ENCODE measurements at places on chromosomes 2 and 18.

DNA sequence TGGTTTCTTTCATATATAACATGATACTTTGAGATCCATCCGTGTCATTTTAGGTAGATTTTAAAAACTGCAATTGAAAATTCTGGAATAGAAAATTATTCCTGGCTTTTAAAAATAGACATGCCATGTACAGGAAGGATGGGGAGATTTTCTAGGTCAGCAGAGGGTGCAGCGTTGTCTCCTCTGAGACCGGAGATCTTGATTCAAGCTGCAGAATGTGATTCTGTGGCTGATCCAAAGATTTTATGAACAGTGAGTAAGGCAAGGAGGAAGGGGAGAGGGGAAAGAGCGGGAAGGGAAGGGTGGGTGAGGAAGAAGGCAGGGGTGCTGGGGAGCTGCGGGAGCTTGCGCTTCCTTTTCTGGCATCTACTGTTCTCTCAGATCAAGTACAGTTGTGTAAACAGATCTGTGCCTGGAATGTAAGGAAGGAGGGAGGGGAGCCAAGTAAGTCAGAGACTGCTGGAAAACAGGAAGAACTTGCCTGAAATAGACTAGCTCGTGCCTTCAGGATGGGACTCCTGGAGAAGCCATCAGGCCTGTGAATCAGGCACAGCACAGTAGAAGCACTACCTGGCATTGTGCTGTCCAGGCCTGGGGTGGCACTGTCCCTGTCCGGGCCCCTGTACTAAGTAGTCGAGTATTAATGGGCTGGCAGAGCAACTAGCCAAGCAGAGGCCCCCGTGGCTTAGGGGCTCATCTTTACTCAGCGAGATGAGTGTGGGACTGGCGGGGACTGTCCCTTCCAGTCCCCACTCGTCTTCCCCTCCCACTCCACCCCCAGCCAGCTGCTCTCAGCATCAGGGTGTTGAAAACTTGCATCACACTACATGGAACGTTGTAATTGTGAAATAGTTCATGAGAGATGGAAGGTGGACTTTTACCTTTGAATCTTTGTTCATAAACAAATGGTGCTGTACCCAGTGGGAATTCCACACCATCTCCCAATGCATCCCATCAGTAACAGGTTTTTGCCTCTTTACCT, 163.5 kb downstream of the UXS1 start:
- DNase-seq = peak; percentile 46

DNA sequence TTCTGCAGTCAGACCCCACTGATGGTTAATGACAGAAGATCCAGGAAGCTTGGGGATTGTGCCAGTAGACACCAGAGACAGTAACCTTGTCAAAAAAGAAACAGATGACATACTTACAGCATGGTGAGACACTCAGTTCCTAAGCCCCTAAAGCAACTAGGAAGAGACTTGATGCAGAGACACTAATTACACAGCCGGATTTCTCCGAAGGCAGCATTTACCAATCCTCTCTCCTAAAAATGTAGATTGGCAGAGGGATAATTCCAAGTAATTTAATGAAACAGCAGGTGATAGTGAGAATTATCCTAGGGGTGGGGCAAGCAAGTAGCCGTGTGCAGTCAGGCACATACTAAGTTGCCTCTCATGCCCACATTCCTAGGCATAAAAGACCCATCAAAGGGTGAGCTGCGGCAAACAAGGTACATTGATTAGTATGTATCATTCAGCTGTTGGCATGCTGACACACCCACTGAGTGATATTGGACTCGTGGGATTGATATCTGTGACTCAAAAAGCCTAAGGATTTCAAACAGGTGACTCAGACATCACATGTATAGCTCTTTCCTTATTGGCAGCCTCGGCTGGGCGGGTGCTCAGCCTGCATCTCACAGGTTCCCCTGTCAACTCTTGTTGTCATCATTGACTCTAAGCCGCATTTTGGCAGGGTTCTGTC, 296.7 kb upstream of the ATP5MC3 start:
- DNase-seq = no peak

DNA sequence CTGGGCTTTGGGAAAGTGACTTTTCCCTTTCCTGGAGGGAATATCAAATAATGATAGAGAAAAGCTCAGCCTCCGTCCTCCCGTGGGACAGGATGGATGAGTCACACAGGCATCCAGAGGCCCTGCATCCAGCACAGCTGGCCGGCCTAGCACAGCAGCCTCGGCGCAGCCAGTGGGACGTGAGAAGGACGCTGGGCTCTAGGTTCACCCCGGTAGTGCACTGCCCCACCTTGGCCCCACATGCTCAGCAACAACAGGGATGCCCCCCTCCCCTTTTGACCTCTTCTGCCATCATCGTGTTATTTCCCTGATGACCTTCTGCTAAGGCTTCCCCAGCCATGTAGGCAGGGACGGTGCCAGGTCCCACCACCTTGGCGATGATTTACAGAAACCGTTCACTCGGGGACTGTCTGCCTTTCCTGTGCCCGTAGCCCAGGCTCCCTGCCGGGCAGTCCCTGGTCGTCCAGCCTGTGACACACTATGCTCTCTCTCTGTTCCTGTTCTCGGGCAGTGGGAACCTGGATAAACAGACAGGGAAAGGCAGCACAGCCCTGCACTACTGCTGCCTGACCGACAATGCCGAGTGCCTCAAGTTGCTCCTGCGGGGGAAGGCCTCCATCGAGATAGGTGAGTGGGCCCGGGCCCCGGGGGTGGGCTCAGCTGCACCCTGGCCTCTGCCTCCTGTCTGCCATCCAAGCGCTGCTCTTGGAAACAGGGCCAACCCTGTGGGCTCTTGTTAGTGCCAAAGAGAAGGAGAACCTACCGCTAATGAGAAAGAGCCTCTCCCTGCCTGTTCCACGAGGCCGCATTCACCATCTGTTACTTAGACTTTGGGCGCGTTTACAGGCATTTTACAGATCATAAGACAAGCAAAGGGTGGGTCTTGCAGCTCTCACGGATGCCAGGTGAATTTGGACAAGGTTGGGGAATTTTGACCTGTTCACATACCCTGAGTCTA, 44.6 kb downstream of the ITGB1BP1 start:
- DNase-seq = peak; percentile 88

DNA sequence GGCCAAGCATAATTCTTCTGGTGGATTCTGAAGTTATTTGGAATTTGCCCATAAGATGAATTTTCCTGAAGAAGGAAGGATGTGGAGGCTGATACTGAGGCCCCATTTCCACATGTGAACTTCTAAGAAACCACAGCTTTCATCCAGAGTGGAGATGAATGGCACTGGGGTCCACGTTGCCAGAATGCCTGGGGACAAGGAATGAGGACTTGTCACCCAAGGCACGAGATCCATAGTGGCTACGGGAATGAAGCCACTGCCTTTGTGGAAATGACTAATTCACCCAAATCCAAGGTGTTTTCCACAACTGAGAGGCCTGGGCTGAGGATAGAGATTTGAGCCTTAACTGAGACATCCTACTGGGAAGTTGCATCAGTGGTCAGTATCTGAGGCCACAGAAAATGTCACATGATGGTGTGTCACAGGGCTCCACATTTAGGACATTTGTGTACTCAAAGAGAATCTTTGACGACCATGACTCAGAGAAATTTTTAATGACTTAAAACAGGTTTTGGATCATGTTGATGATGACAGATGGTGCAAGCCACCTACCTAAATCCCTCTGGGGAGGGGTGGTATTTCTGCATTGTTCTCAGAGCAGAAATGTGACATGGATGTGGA, 286.1 kb downstream of the SOX11 start:
- no peak for DNase-seq

- no peak for DNase-seq
Measured at GRCh38 chr2:64104933-64105332, 39.3 kb downstream of the PELI1 start.

DNA sequence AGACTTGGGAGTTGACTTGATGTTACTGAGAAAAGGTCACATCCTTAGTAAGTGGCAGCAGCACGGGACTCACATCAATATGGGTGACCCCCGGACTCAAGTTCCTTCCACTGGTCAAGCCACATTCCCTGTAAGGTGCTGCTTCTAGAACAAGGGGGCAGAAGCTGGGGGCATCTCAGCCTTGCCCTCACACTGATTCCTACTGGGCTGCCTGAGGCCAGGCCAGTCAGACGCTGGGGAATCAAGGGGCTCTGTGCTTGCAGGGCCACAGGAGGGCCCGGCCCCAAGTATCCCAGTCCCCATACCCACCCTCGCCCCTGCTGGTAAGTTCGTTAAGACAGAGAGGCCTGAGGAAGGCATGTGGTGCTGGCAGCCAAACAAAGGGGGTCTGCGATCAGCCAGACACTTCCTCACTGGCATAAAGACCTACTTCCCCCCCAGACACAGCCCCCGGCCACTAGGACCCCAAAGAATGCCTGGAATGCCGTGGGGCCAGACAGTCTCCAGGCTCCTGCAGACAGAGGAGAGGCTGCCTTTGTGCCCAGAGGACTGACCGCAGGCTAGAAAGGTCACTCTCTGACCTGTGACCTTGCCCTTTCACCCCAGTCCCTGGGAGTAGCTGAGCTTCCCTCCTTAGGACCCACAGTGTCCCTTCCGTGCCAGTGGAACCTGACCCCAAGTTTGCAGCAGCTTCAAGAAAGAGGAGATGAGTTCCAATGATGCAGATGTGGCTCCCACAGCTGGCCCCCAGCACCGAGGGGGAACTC, 83.6 kb downstream of the HS1BP3 start:
- no peak for DNase-seq

DNA sequence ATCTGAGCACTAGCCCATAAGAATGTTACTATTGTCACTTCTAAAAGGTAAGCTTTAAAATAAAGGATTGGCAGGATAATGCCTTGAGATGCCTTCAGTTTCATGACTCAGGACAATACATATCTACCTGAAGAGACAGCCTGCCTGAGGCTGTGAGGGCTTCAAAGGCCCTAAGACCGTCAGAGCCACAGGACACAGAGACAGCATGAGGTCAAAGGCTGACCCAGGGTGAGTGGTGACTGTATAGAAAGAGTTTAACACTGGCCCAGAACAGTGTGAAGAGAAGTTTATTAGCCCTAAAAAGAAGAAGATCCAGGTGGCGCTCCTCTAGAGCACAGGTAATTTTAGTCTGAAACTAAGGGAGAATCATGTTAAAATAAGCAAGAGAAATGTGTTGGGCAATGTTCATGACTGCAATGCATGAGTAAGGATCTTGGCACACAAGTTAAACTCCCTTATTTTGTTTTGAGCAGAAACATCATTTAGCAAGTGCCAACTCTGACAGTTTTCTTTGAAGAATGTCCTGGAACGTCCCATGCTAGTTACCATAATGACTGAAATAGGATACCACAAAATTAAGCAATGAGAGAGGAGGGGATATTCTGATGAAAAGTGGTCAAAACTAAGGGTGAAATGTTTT, 78.1 kb upstream of the FAM110C start:
- DNase-seq = no peak

DNA sequence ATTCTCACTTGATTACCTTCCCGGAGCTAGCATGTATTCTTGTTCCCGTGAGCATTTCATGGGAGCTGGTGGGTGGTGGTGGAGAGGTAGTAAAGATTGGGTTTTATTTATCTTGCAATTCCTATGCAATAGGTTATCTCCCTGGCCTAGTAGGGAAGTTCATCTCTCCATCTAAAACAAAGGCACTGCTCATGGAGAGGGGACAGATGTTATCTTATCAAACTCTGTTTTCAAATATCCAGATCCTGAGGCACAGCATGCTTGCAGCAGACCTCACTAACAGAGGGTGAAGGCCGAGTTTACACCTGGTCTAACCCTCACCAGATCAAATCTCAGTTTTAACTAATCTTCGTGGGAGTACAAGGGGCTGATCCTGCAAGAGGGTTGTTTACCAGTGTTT, 98.9 kb downstream of the CYRIA start:
- DNase-seq = no peak

DNA sequence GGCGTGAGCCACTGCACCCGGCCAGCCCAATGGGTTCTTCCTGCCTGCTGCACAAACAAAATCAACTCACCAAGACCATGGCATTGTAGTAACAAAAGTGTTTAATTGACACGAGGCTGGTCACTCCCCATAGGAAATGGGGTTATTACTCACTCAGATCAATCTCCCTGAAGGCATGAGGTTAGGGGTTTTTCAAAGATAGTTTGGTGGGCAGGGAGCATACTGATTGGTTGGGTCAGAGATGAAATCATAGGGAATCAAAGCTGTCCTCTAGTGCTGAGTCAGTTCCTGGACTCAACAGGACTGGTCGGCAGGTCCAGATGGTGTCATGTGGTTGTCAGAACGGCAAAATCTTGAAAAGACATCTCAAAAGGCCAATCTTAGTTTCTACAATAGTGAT, 122.1 kb downstream of the TMEM17 start:
- DNase-seq = no peak

DNA sequence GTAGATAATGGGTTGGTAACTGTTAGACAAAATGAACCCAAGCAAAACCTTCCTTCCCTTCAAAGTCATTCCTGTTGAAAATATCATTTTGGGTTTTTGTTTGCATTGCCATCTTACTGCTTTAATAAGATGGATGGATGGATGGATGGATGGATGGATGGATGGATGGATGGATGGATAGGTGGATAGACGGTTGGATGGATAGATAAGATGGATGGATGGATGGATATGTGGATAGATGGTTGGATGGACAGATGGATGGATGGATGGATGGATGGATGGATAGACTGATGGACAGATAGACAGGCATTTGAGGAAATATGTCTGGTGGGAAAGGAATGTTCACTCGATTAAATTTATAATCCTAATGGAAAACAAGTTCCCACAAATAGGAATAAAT, 133.2 kb downstream of the COL4A4 start:
- DNase-seq = no peak

- DNase-seq = no peak
Measured at GRCh38 chr2:149224543-149224942, 105.8 kb upstream of the LYPD6 start.

- DNase-seq = peak; percentile 48
Measured at GRCh38 chr2:96527286-96528005, 9.1 kb upstream of the ARID5A start.

DNA sequence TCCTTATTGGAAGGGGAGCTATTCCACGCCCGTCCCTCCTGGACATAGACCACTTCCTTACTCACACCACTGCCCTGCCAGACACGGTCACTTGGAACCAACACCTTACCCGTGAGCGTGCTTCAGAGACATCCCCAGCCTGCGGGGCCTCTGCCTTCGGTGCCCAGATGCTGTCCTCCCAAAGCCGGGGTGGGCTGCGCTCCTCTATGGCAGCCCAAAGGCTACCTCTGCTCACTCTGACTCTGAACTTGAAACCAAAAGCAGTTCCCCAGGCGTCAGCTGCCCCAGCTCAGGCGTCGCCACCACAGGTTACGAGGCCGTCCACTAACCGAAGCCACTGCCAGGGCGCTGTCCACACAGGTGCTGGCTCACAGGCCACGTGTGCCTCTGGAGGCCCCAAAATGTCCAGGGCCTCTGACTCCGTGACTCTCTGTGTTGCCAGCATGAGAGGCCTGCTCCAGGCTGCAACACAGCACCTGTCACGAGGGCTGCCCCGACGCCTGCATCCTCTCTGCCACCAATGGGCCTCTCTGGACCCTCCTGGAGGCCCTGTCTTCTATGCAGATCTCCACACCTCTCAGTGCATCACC, 23.8 kb downstream of the HDAC4 start:
- no peak for DNase-seq

- no peak for DNase-seq
Measured at GRCh38 chr18:43875511-43875910, 598.2 kb upstream of the SYT4 start.

Measured in AG08396 (cell line).